ENCODE measurements at places on chromosomes 2 and 18. TPM values are rescaled to one million over a fixed set of nuclear protein-coding genes. Genes with fewer than 3 reads are reported as not detected.

PLCL1 gene
- 19.4 TPM for polyA plus RNA-seq

CIB4 gene
- polyA plus RNA-seq: 0.40 TPM

GPBAR1 gene
- 2.5 TPM for polyA plus RNA-seq

DNA sequence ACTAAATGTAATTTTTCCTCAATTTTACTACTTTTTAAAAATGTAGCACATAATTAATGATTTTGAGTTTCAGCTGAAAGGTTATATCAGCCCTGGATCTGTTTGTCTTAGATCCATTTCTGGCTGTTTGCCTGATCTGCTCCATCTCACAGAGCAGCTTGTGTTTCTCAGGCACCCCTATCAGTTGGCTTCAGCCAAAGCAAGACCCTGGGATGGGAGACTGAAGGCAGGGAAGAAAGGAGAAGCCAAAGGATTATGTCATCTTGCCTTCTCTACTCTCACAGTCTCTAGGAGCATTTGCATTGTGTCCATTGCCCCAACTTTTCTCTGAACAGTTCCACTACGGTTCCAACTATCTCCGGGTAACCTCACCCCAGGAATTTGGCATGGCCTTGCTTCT is 110.5 kb downstream of the CCDC148 start:
- no peak for DNase-seq

- no peak for DNase-seq
Measured at GRCh38 chr2:215970425-215970824, 42.9 kb downstream of the MREG start.

GRCh38 chr2:222688917-222689316 is 17.5 kb downstream of the MOGAT1 start:
- no peak for DNase-seq

DNA sequence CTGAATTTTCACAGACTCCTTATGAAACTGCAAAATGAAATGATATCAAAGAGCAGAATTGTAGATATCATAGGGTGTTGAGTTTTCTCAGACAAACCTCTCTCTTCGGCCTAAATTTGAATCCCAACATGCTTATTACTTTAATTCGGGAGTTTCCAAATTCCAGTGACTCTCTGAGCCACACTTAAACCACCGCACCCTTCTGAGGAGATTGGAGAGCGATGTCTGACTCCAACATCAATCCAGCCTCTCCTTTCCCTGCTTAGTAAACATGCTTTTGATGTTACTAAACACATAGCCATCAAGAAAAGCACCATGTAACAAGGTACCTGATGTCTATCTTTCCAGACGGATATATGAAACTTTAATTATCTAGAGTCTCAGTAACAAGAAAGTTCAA is 103.1 kb upstream of the ARHGAP28 start:
- no peak for DNase-seq

CD226 gene
- polyA plus RNA-seq: 2.5 TPM

DNA sequence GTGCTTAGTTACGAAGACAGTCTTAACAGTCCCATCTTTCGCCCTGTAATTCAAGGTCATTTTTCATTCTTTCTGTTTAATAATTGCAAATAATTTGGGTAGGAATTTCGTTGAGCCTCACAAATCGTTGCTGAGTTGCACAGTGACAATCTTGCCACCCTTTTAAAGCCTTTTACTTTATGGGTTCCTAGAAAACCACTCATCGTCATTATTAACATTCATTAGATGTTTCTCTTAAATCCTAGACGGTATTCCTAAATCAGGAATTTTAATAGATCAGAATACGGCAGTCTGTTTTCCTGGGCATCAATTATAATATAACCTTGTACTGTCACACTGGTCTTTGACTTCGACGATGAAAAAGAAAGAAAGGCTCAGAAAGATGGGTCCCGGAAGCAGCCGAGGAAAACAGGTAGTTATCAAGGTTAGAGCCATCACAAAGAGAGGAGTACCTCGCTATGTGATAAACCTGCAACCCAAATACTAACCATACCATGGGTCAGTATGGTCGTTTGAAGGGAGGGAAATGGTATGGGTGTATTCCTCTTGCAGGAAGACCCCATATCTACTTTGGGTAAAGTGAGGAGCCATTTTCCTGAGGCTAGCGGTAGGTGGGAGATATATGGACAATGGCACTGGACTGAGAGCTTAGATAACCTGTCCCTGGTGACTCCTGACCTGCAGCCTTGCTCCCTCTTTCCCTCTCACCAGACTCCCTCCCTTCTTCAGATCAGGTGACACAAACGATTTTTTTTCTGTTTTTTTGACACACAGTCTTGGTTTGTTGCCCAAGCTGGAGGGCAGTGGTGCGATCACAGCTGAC is 981 bp upstream of the SF3B1 start:
- no peak for DNase-seq
